Bladder microvascular endothelial cell (primary cell): ENCODE measurements at places on chromosomes 3 and 15. TPM values are rescaled to one million over a fixed set of nuclear protein-coding genes. Genes with fewer than 3 reads are reported as not detected.

Gene NPAP1
- not detected in 2 replicates for total RNA-seq

Gene PLA1A
- 1.8 and 20.3 TPM in 2 replicates for total RNA-seq

Gene SLC22A13
- 0.16 and 0.76 TPM in 2 replicates for total RNA-seq

Gene GRK7
- total RNA-seq = under 0.01 TPM in 1 of 2 replicates, not detected in the other

Gene PLA2G4F
- total RNA-seq = not detected in 2 replicates

Gene PRC1
- total RNA-seq = 119 and 178 TPM in 2 replicates

Gene FLNB
- 553 and 995 TPM in 2 replicates for total RNA-seq

Gene BFSP2
- total RNA-seq = not detected in 2 replicates

Gene TBC1D2B
- 16.5 and 43.2 TPM in 2 replicates for total RNA-seq

Gene NANOGP8
- total RNA-seq = not detected in 2 replicates

Gene FSTL1
- total RNA-seq = 222 and 671 TPM in 2 replicates

Gene RAB8B
- 31.4 and 60.8 TPM in 2 replicates for total RNA-seq

Gene SPG21
- total RNA-seq = 40.8 and 60.5 TPM in 2 replicates

Gene SLC24A5
- total RNA-seq = not detected in 2 replicates

Gene XYLB
- total RNA-seq = 3.2 and 4.8 TPM in 2 replicates

Gene AADAC
- 0.32 TPM in 1 of 2 replicates, not detected in the other for total RNA-seq

Gene PODXL2
- total RNA-seq = 1.1 and 5.3 TPM in 2 replicates

Gene ALDH1L1
- total RNA-seq = under 0.01 TPM in 1 of 2 replicates, not detected in the other

Gene RHCG
- under 0.01 TPM in 1 of 2 replicates, not detected in the other for total RNA-seq

Gene SAMMSON
- total RNA-seq = not detected in 2 replicates

Gene GOLGA8G
- not detected in 2 replicates for total RNA-seq

Gene NEK10
- 1.6 and 2.8 TPM in 2 replicates for total RNA-seq

Gene NR2E3
- total RNA-seq = 0.50 TPM in 1 of 2 replicates, not detected in the other

Gene PIF1
- 5.9 and 13.4 TPM in 2 replicates for total RNA-seq

Gene SPSB4
- total RNA-seq = not detected in 2 replicates

Gene GP9
- not detected in 2 replicates for total RNA-seq

Gene AHSG
- not detected in 2 replicates for total RNA-seq

Gene RBPMS2
- total RNA-seq = 0.25 TPM in 1 of 2 replicates, not detected in the other

Gene TM6SF1
- total RNA-seq = 19.6 and 70.5 TPM in 2 replicates

Gene DAPK2
- 11.2 and 25.0 TPM in 2 replicates for total RNA-seq
